Cortex of kidney (tissue), 1 donor: ENCODE measurements at places on chromosomes 5 and 9.

GRCh38 chr9:6449645-6450044 lies 36.6 kb downstream of the UHRF2 start:
- no peak for DNase-seq

DNA sequence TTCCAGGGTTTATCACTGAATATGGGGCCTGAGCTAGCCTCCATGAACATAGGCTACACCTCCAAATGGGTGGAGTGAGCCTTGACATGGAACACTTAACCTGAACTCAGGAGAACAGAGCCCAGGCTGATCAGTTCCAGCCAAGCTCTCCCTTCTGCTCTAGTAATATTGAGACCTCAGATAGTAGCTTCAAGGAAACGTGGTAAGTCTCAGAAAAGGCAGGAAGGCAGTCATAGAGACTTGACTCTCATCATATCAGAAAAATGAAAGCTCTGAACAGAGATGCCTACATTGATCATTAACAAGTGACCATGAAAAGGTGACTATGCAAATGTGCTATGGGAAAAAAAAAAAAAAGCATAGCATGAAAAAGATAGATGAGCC lies 40.5 kb upstream of the MYO10 start:
- no peak for DNase-seq

GRCh38 chr5:131147258-131147657 lies 17.8 kb downstream of the HINT1 start:
- DNase-seq: no peak

- no peak for DNase-seq
These were observed 56.2 kb upstream of the LPAR1 start for GRCh38 chr9:111094433-111094924.

GRCh38 chr9:22141908-22142307 lies 132.8 kb upstream of the CDKN2B start:
- DNase-seq: no peak

GRCh38 chr9:68555437-68556150 lies 14.9 kb upstream of the TMEM252 start:
- no peak for DNase-seq

DNA sequence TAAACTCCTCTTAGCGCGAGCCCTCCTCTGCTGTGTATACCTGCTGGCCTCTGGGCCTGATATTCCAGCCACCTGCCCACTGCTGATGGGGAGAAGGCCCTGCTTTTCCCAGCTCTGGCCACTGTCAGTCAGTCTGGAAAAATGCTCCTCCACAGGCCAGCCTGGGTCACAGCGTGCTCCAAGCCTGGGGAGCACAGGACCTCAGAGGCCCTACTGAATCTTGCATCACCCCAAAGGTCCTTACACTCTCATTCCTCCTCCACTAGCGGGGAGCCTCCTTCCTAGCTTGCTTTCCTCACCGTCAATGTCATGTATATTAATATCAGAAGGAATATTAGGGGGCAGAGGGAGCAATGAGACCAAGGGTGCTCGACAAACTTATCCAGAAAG lies 73.7 kb downstream of the SHB start:
- no peak for DNase-seq

DNA sequence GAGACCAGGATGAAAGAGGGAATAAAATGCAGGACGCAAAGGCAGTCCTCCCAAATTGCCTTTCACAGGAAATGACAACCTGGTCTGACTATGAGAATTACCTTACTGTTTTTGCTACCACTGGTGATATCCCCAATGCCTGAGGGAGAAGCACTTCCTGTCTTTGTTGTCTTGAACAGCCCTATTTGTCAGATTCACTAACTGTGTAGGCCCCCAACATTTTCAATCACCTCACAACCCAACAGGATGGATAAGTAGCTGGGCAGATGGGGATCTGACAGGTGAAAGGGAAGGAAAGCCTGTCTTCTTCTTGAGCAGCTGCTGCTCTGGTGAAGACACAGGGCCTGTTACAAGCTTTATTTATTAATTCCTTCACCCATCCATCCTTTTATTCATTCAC lies 9.7 kb downstream of the ESM1 start:
- DNase-seq: no peak
